DMS 273 treated with DMSO at 0.1 percent for 48 hours (cell line): ENCODE measurements at places on chromosomes 6 and 20.

- DNase-seq, result no peak
Measured at GRCh38 chr6:43644940-43645612, at the start of gene RSPH9. TSS of gene RSPH9 (plus strand) at chr6:43645036. CDS start at chr6:43645099, 63 bp downstream.

DNA sequence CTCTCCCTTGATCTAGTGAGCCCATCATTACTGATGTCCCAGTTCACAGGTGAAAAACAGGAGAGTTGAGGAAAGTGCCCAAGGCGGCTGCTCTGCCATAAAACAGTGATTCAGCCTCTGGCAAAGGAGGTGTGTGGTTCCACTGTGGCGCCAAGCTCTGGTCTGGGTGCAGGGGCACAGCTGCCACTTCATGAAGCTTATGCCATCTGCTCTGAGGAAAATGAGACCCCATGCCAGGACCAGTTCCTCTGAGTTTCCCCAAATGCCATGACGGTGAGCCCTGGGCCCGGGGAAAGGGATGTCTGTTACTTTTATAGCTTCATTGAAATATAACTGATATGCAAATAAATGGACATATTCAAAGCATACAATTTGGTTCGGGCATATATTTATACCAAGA lies 33.7 kb upstream of the ZBP1 start:
- DNase-seq, result no peak

GRCh38 chr20:61354901-61355495 lies 102.9 kb downstream of the CDH4 start:
- DNase-seq, result no peak

GRCh38 chr6:57283106-57283505 lies 34.3 kb upstream of the PRIM2 start:
- DNase-seq, result no peak

- DNase-seq, result peak; percentile 16
Measured at GRCh38 chr6:52284131-52284459, 447 bp downstream of the MCM3 start.

DNA sequence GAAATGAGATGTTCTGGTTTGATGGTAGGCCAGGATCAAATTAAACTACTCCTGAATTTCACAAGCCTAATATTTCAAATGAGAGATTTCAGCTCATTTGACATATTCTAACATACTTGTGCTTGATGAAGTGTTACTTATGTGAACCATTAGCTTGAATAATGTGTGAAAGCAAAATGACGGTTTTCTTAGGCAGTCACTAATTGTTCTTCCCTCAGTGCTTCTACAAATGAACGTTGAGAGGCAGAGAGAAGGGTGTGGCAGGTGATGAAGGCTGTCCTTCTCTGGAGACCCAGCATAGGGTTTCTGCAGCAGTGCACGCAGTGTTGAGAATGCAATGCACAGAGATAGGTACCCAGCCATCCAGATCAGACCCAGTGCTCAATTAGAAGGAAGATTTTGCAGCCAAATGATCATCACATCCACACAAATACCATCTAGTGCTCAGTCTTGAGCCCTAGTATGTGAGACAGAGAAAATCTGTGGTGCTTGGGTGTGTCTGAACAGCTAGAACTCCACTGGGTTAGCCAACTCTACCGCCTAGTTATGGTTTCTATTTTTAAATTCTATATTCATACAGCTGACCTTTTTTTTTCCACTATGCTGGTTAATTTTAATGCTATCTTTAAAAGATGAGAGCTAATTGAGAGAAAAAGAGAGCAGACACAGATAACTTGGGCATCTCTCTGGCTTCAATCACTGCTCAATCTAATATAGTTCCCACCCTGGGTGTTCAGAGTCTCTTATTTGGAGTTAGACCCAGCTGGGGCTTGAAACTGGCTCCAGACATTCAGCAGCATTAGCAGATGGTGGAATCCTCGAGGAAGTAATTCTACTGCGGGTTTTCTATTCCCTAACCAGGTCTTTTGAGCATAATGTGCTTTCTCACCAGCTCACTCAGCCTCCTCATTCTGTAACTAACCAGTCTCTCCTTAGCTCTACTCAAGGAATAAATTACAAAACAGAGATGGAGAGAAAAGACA lies 4.4 kb upstream of the MYLIP start:
- DNase-seq, result peak; percentile 60

GRCh38 chr20:44819936-44820335 lies 9.6 kb upstream of the RIMS4 start:
- DNase-seq, result no peak

- no peak for DNase-seq
Measured at GRCh38 chr6:40586369-40587201, 579 bp downstream of the LRFN2 start.

GRCh38 chr6:111865909-111866546 lies 7.2 kb downstream of the FYN start:
- no peak for DNase-seq

- no peak for DNase-seq
Measured at GRCh38 chr6:24401458-24401857, 1.3 kb upstream of the MRS2 start.

DNA sequence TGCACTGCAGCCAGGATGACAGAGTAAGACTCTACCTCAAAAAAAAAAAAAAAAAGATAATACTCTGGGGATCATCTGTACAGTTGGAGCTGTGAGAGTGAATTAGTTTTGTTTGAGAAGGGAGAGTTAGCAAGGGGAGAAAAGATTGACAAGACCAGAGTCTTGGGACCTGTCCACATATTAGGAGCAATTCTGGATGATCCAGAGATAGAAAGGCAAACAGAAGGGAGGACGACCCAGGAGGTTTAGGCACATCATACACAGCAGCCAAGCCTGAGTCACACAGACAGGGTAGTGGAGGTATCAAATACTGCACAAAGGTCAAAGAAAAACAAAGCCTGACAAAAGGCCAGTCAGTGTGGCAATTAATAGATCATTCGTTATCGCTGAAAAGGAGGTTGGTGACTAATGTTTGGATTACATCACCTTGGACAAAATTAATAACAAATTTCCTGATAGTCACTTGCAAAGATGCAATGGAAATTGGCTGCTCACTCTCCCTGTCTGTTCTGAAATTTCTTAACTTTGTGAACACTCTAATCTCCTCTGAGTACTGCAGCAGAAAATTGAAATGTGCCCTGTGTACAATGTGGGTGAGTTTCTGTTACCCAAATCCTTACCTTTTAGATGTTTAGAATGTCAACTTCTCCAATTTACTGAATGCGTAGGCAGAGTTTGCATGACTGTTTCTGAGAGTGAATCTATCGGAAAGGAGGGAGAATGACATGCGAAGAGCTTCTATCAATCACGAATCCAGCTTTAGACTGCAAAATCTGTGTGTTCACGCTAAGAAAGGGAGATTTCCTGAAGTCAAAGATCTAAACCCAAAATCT lies 105.4 kb downstream of the TSHZ2 start:
- DNase-seq, result no peak

DNA sequence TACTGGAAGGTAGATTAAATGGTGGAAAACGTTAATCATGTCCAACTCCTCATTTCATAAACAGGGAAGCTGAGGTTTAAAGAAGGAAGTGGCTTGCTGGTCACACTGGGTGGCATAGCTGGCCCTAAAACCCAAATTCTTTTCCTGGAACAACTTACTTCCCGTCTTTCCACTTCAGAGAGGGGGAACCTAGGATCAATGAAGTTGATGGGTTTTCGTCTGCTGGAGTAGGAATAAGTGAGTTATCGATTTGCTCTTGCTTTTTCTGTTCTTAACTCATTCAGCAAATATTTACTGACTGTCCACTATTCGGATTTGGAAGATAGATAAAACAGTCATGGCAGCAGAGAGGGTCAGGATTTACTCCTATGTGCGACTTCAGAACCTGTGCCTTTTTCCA lies 1.2 kb upstream of the SYS1 start:
- DNase-seq, result no peak

- DNase-seq, result no peak
Measured at GRCh38 chr6:32114796-32115195, 5.7 kb upstream of the TNXB start.

- DNase-seq, result no peak
Measured at GRCh38 chr6:109531446-109531845, 48.4 kb upstream of the ZBTB24 start.

- DNase-seq, result no peak
Measured at GRCh38 chr20:13338999-13339411, 117.9 kb downstream of the ISM1 start.

DNA sequence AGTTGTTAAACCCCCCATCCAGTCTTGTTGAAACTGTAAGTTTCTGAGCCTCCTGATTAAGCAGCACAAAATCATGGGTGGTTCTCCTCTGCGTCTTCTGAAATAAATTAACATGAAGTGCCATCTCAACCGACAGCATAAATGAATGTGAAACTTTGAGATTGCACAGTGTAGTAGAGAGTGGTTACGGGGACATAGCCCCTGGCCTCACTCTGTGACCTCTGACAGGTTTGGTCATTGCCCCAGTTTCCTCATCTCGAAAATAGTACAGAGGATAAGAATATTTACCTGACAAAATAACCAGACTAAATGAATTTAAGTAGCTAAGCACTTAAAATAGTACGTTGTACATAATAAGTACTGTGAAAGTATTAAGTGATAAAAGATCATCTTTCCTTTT lies 19.1 kb downstream of the NKX2-4 start:
- no peak for DNase-seq

DNA sequence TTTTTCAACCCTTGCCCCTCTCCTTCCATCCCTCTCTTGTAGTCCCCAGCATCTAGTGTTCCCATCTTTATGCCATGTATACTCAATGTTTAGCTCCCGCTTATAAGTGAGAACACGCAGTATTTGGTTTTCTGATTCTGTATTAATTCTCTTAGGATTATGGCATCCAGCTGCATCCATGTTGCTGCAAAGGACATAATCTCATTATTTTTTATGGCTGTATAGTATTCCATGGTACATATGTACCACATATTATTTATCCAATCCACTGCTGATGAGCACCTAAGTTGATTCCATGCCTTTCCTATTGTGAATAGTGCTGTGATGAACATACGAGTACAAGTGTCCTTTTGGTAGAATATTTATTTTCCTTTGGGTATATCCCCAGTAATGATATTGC lies 66.8 kb downstream of the UNC5CL start:
- no peak for DNase-seq

- DNase-seq, result no peak
Measured at GRCh38 chr20:62835931-62836861, 19.3 kb downstream of the COL9A3 start.

DNA sequence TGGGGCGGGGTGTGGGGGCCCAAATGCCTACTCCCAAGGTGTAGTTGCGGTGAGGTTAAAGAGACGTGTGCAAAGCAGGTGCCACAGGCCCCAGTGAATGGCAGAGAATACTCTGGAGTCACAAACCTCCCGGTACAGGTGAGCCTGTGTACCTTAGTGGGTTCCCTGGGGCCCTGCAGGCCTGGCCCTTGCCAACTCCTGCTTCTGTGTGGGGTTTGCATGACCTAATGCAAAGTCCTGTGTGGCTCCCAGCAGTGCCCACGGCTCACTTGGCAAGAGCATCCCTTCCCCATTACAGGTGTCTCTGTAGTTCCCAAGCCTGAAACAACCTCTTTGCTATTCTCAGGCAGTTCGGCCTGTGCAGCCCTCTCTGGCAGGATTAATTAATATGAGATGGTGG lies 17.5 kb downstream of the SPDEF start:
- no peak for DNase-seq

DNA sequence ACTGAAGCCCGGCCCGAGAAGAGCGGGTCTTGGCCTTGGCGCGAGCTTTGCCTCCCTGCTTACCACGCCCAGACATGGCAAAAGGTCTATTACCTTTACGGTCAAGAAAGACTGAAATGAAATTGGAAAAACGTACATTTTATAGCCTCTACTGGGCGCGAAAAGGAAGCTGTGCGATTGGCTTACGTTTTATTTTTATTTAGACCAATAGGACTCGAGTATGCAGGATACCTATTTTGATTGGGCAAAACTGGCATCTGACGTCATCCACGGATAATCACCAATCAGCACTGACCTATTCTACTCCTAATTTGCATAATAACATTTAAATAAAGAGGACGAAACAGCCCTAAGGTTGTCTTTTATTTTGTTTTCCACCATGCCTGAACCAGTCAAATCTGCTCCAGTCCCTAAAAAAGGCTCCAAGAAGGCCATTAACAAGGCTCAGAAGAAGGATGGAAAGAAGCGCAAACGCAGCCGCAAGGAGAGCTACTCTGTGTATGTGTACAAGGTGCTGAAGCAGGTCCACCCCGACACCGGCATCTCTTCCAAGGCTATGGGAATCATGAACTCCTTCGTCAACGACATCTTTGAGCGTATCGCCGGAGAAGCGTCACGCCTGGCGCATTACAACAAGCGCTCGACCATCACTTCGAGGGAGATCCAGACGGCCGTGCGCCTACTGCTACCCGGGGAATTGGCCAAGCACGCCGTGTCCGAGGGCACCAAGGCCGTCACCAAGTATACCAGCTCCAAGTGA lies 97.4 kb downstream of the OR2B2 start:
- no peak for DNase-seq

DNA sequence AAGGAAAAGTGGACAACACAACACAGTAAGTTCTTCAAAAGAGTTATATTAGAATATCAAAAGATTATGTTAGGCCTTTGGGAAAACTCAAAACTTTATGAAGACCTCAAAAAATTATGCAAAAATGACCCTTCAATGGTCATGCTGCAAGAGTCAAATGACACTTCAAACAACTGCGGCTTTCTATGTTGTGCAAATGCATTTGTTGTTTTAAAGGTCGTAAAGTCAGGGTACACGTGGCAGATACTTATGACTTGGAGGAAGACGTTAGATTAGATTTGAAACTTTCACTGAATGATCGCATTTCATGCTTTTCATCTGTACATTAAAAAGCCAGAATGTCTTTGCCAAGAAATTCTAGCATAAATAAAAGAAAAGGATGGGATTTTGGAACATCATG lies 31.4 kb downstream of the BCAS1 start:
- no peak for DNase-seq

GRCh38 chr20:17043323-17043722 lies 183.5 kb upstream of the PCSK2 start:
- no peak for DNase-seq

DNA sequence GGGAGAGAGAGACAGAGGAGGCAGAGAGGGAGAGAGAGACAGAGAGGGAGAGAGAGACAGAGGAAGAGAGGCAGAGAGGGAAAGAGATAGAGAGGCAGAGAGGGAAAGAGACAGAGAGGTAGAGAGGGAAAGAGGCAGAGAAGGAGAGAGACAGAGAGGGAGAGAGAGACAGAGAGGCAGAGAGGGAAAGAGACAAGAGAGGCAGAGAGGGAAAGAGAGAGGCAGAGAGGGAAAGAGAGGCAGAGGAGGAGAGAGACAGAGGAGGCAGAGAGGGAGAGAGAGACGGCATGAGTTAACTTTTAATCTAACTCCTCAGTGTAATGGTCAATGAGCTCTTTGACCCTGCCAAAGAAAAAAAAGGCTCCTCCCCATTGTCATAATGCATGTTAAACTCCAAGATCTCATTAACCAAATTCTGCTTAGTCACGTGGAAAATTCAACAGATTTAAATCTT lies 7.1 kb downstream of the ELOVL2 start:
- DNase-seq, result no peak

DNA sequence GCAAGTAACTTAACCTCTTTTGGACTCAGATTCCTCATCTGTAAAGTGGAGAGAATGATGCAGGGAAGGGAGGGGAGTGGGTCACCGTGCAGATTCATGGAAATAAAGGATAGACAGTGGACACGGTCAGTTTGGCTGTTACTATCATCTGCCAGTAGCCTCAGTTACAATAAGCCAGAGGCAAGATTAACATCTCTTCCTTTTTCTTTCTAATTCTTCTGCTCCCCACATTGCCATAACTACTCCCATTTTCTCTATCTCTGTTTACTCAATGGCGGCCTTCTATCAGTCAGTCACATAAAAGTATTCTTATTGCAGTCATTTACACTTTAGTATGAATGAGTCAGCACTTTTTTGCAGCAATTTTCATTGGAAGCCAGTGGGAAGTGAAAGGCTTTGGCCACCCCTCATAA lies 49.2 kb downstream of the PPP1R16B start:
- DNase-seq, result no peak
